CD4-positive, CD25-positive, alpha-beta regulatory T cell (primary cell): ENCODE measurements at places on chromosomes 11 and 22. TPM values are rescaled to one million over a fixed set of nuclear protein-coding genes. Genes with fewer than 3 reads are reported as not detected.

The CCDC87 gene
- 0.35 TPM for total RNA-seq

The DDTL gene
- 4.4 TPM for total RNA-seq

The MS4A3 gene
- total RNA-seq: 0.79 TPM

The GRM5 gene
- not detected for total RNA-seq

The HORMAD2 gene
- not detected for total RNA-seq

The KRTAP5-6 gene
- total RNA-seq: not detected

The ZMAT5 gene
- total RNA-seq: 18.6 TPM

The NAALADL1 gene
- 16.4 TPM for total RNA-seq

The RTN4RL2 gene
- total RNA-seq: not detected

The SCGB1C1 gene
- total RNA-seq: not detected

The EIF3F gene
- total RNA-seq: 331 TPM

The ASCL2 gene
- total RNA-seq: 0.20 TPM

- no peaks in the 10 kb centered on the region for H3K4me1 ChIP-seq
- H3K27ac ChIP-seq: no peak overlapping the region
- no peak overlapping the region for H3K4me3 ChIP-seq
- H3K27me3 ChIP-seq: peaks cover 11% of the 10 kb centered on the region
Observed at GRCh38 chr11:35639591-35640179, 21.4 kb downstream of the FJX1 start.

DNA sequence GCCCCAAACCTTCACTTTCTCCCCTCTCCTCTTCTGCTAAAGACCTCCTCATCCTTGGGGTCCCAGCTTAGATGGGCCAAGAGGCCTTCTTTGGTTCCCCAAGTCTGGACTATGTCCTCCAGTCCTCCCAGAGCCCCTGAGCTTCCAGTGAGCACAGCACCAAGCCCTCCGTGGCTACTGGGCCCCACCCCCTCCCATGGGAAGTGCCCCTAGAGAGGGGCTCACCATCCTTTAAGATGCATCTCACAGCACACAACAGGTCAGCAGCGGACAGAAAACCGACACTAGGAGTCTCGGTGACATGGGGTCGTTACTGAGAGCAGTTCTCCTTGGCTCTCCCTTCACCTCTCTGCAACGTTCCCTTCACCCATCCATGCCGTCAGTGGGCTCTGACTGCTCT, 2.7 kb downstream of the LRRC32 start:
- peak overlapping the region; percentile 81 for H3K4me3 ChIP-seq
- H3K27me3 ChIP-seq: no peaks in the 10 kb centered on the region
- peaks cover 85% of the 10 kb centered on the region for H3K4me1 ChIP-seq
- peak overlapping the region; percentile 87 for H3K27ac ChIP-seq
- H3K36me3 ChIP-seq: peaks cover 8% of the 10 kb centered on the region
- DNase-seq: no peak

- no peak overlapping the region for H3K27ac ChIP-seq
- H3K36me3 ChIP-seq: no peaks in the 10 kb centered on the region
- no peak for DNase-seq
- no peak overlapping the region for H3K4me3 ChIP-seq
- peaks cover 7% of the 10 kb centered on the region for H3K4me1 ChIP-seq
Observed at GRCh38 chr11:44624761-44625221, 59.3 kb downstream of the CD82 start.

- no peak overlapping the region for H3K4me3 ChIP-seq
- H3K27ac ChIP-seq: no peak overlapping the region
- no peaks in the 10 kb centered on the region for H3K27me3 ChIP-seq
- no peaks in the 10 kb centered on the region for H3K4me1 ChIP-seq
Observed at GRCh38 chr11:28981381-28981780, 873.2 kb downstream of the METTL15 start.

GRCh38 chr11:112773264-112773663, 188.0 kb upstream of the NCAM1 start:
- H3K27ac ChIP-seq: no peak overlapping the region
- H3K4me3 ChIP-seq: no peak overlapping the region
- no peaks in the 10 kb centered on the region for H3K4me1 ChIP-seq
- DNase-seq: no peak
- no peaks in the 10 kb centered on the region for H3K36me3 ChIP-seq
- H3K27me3 ChIP-seq: no peaks in the 10 kb centered on the region

GRCh38 chr11:111531687-111532364, 8.7 kb upstream of the LAYN start:
- H3K27ac ChIP-seq: peak overlapping the region; percentile 78
- no peaks in the 10 kb centered on the region for H3K27me3 ChIP-seq
- H3K36me3 ChIP-seq: no peaks in the 10 kb centered on the region
- H3K4me3 ChIP-seq: peak overlapping the region; percentile 11

DNA sequence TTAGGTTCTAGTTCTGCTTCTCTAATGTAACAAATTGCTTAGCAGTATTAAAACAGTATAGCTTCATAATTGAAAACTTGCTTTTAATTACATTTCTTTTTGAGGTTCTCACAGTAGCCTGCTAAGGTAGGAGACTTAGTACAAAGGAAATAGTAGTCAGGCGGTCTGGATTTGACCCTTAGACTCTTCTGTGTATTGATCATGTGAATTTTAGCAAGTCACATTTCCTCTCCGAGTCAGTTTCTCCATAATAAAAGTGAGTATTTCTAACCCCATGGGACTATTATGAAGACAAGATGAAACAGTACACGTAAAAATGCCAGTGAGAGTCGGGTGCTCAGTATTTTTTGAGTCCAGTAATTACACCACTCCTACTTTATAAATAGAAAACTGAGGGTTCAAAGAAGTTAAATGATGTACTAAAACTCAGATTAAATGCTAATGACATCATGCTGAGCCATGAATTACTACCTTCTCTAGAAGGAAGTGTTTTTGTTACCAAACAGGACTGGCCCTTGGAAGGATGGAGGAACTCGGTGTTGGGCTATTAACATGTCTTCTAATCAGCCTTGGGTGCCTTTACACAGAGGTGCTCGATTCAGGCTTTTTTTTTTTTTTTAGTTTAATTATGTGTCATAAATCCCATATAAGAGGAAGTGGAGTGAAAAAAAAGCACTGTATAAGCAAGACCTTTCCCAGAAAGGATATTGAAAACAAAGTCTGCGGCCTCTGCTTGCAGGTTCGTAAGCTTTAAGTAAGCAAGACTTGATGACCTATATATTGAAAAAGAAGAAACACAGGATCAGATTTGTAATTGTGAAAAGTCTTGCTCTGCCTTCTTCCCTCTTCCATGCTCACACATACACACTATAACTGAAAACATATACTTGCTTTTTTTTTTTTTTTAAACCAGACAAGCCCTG, 109.0 kb downstream of the EMSY start:
- no peaks in the 10 kb centered on the region for H3K27me3 ChIP-seq
- no peak overlapping the region for H3K4me3 ChIP-seq
- peak; percentile 53 for DNase-seq
- H3K27ac ChIP-seq: no peak overlapping the region

GRCh38 chr11:134425413-134425812, 13.4 kb upstream of the B3GAT1 start:
- H3K27me3 ChIP-seq: no peaks in the 10 kb centered on the region
- H3K27ac ChIP-seq: no peak overlapping the region
- H3K4me3 ChIP-seq: no peak overlapping the region
- no peak for DNase-seq
- no peaks in the 10 kb centered on the region for H3K4me1 ChIP-seq

DNA sequence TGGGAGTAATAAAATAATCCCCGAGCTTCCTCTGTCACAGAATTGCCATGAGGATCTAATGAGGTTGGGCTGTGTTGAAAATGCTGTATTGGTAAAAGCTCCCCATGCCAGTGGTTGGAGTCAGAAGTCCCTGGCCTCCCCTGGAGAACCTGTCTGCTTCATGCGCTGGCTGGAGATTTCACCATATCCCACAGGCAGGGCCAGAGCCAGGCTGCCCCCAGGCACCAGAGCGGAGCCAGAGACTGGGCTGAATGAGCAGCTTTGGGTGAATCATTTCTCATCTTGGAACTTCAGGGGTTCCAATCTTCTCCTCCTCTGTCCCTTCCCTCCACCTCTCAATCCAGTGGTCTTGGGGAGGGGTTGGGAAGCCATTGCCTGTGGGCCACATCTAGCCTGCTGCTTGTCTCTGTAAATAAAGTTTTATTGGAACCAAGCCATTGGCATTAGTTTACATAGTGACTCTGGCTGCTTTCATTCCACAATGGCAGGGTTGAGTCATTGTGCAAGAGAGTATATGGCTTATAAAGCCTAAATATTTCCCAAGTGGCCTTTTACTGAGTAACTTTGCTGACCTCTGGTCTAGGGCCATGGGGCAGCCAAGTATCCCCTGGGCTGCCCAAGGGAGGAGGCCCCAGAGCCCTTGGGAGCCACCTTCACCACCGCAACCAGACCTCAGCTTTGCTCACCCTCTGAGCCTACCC, 35.2 kb downstream of the LRRC10B start:
- no peaks in the 10 kb centered on the region for H3K4me1 ChIP-seq
- H3K27ac ChIP-seq: no peak overlapping the region
- no peaks in the 10 kb centered on the region for H3K27me3 ChIP-seq
- no peak for DNase-seq

- DNase-seq: no peak
- no peaks in the 10 kb centered on the region for H3K36me3 ChIP-seq
- H3K27me3 ChIP-seq: no peaks in the 10 kb centered on the region
- no peaks in the 10 kb centered on the region for H3K4me1 ChIP-seq
- H3K27ac ChIP-seq: no peak overlapping the region
- no peak overlapping the region for H3K4me3 ChIP-seq
Observed at GRCh38 chr11:23404225-23405160, 544.2 kb upstream of the CCDC179 start.

DNA sequence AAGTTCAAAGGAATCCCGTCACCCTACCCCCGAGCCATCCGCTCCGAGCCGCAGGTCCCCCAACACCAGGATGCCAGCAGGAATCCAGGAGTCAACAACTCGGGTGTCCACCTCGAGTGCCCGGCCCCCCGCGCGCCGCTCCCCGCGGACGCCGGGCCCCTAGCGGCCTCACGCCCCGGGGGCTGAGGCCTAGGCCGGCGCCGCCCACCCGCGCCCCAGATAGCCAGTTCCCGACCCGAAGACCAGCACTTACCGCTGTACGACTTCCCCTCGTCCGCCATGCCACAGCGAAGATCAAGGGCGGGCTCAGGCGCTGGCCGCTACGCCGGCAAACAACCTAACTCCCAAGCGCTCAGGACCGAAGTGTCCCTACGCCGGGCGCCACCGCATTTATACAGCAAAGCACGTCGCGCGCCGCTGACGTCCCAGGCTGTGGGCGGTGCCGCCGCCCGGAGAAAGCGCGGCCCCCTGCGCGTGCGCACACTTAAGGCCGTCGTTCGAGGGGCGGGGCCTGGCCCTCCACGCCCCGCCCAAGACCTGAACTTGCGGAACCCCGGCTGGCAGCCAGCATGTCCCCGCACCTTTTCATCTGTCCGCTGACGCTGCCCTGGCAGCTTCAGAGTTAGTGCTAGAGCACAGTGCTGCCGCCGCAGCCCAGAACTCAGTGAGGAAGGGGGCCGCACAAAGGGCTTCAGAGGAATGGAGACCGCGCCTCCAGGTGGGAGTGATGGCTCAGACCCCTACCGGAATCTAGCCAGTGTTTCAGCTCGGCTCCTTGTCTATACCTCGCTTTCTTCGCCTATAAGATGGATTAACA, at the start of gene NXF1:
Gene NXF1, minus strand, starts transcription at position 365 of the 817 bp plus-strand sequence. Its CDS starts 84 bp downstream, at position 281.
- peak within 1 kb of the TSS; percentile 76 for H3K27ac ChIP-seq
- H3K4me1 ChIP-seq: peaks cover 31% of the 10 kb centered on the region
- peaks cover 35% of the 10 kb centered on the region for H3K36me3 ChIP-seq
- DNase-seq: peak; percentile 92
- peak within 1 kb of the TSS; percentile 94 for H3K4me3 ChIP-seq

DNA sequence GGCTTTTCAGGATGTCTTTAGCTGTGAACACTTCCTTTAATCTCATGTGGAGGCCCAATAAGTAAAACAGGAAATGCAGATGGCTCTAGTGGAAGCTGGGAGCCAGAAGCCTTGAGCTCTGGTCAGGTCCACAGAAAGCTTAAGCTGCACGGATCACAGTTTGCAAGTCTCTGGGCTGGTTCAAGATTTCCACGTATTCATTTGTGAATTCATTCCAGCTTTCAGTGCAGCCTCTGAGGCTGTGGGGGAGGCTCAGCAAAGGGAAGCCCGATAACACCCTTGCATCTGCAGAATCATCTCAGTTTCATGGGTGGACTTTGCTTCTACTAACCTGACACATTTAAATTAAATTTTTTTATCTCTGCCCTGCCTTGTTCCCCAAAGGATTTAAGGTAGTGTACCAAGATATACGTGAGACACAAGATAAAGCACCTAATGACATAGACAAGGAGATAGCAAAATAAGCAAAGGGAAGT, 65.6 kb downstream of the ISX start:
- no peaks in the 10 kb centered on the region for H3K4me1 ChIP-seq
- H3K27ac ChIP-seq: no peak overlapping the region
- peaks cover 5% of the 10 kb centered on the region for H3K27me3 ChIP-seq
- no peak overlapping the region for H3K4me3 ChIP-seq

DNA sequence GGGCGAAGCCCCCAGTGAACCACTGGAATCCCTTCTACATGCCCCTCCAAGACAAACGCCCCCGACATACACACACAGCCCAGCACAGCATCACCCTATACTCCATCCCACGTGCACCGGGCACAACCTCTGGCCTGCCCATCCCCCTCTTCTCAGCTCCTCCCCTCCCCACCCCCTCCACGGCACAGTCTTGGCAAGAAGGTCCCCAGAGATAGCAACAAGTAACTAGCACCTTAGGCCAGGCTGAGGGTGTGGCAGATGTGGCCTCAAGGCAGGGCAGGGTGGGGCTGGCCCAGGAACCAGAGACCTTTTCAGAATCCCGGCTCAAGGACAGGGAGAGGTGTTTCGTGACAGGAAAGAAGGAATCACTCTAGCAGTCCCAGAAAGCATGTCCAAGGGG, 54.3 kb downstream of the CYTH4 start:
- no peak overlapping the region for H3K27ac ChIP-seq
- H3K36me3 ChIP-seq: no peaks in the 10 kb centered on the region
- DNase-seq: no peak
- H3K27me3 ChIP-seq: peaks cover 21% of the 10 kb centered on the region
- peaks cover 13% of the 10 kb centered on the region for H3K4me1 ChIP-seq
- no peak overlapping the region for H3K4me3 ChIP-seq

GRCh38 chr11:486189-486588, 20.9 kb downstream of the RNH1 start:
- no peaks in the 10 kb centered on the region for H3K36me3 ChIP-seq
- H3K27ac ChIP-seq: no peak overlapping the region
- H3K27me3 ChIP-seq: no peaks in the 10 kb centered on the region

GRCh38 chr22:29037340-29037932, 24.2 kb downstream of the C22orf31 start:
- H3K4me3 ChIP-seq: no peak overlapping the region
- H3K4me1 ChIP-seq: no peaks in the 10 kb centered on the region
- H3K27ac ChIP-seq: no peak overlapping the region

DNA sequence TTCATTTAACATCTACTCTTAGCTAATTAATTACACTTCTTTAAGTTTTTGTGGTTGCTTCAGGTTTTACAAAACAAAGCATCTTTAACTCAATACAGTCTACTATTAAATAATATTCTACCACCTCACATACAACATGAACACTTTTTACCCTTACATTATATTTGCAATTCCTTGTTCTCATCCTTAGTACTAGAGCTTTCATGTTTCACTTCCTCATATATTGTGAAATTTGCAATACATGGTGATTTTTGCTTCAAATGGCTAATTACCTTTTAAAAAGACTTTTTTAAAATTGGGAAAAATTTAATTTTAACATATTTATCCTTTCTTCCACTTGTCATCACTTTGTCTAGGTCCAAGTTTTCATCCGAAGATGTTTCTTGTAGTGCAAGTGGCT, 37.5 kb downstream of the RSF1 start:
- H3K4me3 ChIP-seq: no peak overlapping the region
- DNase-seq: no peak
- H3K36me3 ChIP-seq: no peaks in the 10 kb centered on the region
